ENCODE measurements at places on chromosomes 2 and 18.

DNA sequence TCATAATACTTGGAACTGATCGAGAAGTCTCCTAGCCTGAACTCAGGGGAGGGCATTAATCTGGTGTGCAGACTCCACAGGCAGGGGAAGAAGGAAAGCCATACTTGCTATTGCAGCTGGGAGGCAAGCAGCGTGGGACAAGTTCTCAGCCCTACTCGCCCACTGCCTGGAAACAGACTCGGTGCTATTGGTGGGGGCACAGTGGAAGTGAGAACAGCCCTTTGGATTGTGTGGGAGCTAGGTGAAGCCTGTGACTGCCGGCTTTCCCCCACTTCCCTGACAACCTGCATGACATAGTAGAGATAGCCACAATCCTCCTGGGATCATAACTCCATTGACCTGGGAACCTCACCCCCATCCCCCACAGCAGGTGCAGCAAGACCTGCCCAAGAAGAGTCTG, 301.3 kb downstream of the RIT2 start:
- DNase-seq, result no peak

DNA sequence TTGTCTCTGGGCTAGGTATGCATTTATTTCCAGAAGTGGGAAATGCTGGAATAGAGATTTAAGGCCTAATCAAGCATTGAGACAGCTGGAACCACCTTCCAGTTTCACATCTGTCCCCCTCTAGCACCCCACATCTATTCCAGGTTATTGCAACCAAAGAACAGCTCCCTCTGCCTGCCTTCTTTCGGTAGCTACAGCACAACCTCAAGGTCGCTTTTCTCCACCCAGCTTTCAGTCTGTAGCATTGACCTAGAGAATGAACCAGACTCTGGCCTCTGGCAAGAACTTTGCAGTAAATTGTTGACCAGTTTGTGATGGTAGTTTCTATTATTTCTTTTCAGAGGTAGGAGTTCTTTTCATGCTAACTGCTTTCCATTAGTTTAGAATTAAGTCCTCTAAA, 484.2 kb downstream of the DLGAP1 start:
- DNase-seq, result no peak

DNA sequence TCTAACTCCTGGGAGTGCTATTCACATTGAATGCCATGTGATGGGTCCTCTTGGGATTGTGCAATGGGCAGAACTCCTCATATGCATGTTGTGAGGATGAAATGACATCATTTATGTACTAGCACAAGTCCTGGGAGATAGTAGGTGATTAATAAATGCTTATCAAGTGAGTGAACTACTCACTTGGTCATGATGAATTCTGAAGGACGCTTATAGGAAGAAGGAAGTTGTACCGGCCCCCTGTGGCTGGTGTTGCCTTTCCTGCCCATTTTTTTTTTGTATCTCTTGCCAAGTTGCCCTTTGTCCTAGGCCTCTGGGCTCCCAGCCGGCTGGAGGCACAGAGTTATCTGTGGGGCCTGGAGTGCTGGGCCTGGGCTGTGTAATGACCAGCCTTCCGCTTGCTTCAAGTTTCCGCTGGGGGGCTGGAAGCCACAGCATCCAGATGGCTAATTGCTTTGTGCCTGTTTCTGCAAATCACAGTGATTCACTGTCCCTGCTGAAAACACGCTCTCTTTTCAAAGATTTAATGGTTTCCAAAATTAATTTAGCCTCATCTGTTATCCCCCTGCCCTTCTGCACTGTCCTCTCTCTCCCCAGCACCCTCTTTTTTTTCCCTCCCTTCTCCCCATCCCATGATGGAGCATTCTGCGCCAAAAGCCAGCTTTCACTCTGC, 33.7 kb upstream of the MRPL33 start:
- no peak for DNase-seq

DNA sequence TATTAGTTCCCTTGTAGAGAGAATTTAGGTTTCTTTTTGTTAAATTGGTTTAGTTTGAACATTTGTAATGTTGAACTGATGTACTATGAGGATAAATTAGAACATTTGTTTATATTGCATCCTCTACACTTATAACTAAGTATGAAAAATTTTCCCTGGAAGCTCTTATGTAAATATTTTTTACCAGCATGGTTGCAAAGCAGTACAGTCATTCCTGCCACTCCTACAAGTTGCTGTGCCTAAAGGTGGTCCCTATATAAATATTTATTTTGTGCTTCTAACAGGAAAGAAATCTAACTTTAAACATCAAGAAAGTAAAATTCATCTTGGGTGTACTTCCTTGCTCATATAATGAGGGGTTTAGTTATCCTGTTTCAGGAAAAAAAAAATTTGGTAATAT, 14.2 kb downstream of the TWSG1 start:
- DNase-seq, result no peak

DNA sequence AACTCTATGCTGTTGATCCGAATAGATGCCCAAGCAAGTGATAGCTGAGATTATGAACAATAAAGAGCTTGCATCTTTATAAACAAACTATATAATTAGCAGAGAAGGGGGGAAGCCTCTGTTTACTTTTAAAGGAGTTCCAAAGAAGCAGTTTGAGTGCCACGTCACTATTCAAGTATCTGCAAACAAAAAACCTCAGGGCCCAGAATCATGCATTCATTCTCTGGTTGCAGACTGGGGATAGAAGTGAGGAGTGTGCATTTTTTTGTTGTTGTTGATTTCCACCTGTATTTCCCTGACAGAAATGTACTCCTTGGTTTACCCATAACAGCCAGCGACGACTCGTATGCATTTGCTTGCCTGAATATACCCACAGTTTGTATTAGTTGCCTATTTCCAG, 264.3 kb downstream of the PTGR3 start:
- DNase-seq, result no peak

GRCh38 chr2:66478731-66479316, 43.9 kb downstream of the MEIS1 start:
- DNase-seq, result no peak

- DNase-seq, result no peak
These were observed 6.1 kb downstream of the ONECUT2 start for GRCh38 chr18:57441071-57441794.

GRCh38 chr2:99708231-99708630, 218.4 kb upstream of the REV1 start:
- no peak for DNase-seq

GRCh38 chr18:48663931-48664847, 125.4 kb downstream of the CTIF start:
- no peak for DNase-seq

DNA sequence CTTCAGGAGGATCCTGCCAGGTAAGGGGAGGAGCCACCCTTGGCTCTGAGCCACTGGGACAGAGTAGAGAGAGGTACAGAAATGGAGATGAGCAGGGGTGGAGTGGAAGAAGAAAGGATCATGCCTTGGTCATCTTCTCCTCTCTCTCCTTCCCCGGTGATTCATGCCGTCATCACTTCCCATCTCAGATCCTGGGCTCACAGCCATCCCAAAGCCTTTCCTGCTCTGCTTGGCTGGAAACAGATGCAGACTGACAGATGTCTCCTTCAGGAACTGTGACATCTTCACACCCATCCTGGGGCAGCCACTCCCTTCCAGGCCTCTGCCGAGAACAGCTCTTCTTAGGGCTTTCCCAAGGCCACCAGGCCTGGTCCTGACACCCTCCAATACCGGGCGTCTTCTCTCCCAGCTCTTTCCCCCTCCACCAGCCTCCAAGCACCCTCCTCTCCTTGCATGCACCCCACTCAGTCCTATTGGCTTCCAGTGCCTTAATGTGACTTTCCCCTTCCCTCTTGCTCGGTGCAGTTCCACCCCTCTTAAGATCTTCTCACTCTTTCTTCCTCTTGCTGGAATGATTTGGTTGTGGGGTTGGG, 58.3 kb upstream of the TNP1 start:
- peak; percentile 52 for DNase-seq

DNA sequence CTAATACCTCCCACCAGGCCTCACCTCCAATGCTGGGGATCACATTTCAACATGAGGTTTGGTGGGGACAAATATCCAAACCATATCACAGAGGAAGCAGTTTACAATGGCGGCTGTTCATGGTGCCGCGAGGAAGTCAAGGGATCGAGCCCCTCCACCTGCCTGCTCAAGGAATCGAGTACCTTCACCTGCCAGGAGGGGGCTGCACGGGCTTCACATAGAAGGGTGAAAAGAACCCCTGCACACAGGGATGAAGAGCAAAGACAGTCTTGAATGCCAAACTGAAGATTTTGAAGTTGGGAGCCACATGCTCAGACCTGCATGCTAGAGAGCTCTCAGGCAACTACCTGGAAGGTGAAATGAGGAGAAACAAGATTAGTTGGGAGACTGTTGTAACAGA, 110.3 kb downstream of the KCNF1 start:
- DNase-seq, result no peak

DNA sequence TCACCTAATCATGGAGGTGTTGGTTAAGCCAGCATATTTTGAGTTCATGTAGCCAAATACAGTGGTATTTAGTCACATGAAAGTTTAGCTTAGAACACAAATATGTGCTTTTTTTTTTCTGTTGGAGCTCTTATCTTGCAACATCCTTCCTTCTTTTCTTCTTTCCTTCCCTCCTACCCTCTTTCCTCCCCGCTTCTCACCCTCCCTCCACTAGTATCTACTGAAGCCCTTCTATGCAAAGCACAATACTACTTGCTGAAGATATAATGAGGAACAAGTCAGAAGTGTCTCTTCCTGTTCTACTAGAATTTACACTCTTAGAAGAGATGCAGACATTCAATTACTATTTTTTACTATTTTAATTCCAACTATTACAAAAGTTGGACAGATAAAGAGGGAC, 105.0 kb upstream of the ITGA4 start:
- DNase-seq, result no peak

DNA sequence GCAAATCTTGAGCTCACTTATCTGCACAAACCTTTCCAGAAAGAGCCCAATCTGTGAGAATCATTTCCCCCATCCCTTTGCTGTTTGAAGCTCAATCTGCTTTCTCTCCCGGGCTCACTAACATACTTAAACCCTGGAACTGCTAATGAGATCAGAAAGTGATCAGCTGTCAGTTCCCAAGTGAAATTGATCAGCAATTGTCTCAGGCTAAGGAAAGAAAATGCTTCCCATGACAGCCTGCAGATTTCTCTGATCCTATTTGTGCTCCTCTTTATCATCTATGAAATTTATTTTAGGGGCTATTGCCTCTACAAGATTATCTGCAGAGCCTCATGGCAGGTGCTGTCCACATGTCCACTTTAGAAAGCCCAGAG, 239.0 kb upstream of the CXCR4 start:
- no peak for DNase-seq

GRCh38 chr18:9866627-9867026, 19.1 kb upstream of the TXNDC2 start:
- DNase-seq, result no peak

Data from HFF-Myc (cell line).